ENCODE measurements at places on chromosomes 16 and 17.

DNA sequence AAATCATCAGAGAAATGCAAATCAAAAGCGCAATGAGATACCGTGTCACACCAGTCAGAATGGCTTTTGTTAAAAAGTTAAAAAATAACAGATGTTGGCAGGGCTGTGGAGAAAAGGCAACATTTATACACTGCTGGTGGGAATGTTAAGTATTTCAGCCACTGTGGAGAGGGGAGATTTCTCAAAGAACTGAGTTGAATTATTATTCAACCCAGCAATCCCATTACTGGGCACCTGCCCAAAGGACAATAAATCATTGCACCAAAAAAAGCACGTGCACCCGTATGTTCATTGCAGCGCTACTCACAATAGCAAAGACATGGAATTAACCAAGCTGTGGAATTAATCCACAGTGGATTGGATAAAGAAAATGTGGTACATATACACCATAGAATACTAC is 204.7 kb downstream of the HS3ST4 start:
- no peak for DNase-seq

GRCh38 chr16:50372611-50373344 is 4.0 kb upstream of the BRD7 start:
- peak; percentile 16 for DNase-seq

DNA sequence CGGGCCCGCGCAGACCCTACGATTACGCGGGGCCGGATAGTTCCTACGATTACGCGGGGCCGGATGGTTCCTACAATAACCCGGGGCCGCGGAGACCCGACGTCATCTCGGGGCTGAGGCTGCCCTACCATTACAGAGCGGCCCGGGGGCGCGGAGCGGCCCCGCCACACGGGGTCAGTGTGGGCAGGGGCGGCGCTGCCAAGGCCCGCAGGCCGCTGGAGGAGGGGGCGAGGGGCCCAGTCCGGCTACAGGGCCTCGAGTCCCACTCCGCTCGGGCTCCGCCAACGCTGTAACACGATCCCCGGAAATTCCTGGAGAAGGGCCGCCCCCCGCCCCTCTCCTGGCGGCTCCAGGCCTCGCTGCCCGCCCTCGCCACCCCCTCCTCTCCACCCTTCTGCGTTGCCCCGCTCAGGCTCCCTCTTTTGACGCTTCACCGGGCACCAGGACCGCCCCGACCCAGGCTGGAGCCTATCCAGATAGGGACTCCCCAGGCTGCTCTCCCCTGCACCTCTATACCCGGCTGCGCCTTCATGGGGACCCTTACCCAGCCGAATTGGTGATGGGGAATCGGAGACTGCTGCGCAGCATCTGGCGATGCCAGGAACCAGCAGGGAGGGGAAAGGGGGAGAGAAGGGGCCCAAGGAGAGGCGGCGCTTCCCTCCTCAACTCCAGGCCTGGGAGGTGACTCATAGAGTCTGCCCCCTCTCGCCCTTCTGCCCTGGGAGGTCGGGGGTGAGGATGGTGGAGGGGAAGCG is at the start of gene RAB34:
TSS of gene RAB34 (minus strand) at position 291 of the 755 bp plus-strand sequence. CDS start 602 bp downstream, outside the sequence.
- DNase-seq = peak; percentile 97

- no peak for DNase-seq
Observed at GRCh38 chr17:58331815-58332777, 3.5 kb upstream of the TSPOAP1 start.

- peak; percentile 79 for DNase-seq
Observed at GRCh38 chr17:51435641-51436091, 175.3 kb downstream of the UTP18 start.

GRCh38 chr16:86961171-86961601 is 356.0 kb downstream of the C16orf95 start:
- no peak for DNase-seq

DNA sequence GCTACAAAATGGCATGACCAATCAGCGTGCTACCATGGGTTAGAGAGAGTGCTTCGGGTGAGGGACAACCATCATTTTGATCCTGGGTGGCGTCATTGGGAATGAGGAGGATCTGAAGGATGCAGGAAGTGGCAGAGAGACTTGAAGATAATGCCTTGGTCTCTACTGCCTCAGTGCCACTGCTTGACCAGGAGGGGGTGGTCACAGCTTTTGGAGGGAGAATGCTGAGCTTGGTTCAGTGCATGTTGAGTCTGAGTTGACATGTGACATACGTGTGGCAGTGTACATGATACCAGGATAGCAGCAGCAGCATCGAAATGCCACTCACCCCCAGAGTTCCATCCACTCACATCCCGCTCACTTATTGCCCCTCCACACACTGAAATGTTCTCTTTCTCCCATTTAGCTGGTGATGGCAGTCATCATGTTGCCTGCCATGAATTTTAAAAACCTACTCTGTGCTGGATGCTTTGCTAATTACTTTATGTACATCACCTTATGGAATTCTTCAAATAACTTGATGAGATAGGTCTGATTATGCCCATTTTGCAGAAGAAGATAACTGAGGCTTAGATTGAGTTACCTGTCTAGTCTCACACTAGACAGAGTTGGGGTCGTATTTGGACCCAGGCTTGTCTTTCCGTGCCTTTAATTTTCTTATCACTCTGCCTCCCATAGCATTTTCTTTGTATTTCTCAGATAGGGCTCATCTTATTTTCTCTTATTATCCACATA is 36.7 kb downstream of the ARSG start:
- no peak for DNase-seq

DNA sequence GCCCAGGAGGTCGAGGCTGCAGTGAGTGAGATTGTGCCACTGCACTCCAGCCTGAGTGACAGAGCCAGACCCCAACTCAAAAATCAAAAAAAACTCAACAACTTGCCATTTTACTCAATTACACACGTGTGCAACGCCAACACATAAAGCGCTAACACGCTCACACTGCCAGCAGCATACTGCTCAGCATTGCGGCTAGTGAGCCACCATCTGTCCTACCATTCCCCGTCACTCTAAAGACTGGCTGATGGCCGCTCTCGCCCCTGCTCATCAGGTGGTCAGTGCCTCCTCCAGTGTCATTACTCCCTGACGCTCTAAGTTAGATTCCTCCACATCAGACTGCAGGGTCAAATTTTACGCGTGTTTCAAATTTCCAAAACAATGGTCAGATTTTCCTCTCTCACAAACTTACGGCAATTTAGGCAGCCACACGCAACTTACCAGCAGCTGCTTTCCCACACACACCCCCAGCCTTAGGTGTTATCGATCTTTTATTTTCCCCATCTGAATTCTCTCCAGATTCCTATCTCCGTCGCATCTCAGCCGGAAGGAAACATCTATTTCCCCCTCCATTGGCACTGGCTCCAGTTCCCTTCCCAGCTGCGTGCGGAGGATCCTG is 240.8 kb downstream of the C16orf95 start:
- DNase-seq = no peak

DNA sequence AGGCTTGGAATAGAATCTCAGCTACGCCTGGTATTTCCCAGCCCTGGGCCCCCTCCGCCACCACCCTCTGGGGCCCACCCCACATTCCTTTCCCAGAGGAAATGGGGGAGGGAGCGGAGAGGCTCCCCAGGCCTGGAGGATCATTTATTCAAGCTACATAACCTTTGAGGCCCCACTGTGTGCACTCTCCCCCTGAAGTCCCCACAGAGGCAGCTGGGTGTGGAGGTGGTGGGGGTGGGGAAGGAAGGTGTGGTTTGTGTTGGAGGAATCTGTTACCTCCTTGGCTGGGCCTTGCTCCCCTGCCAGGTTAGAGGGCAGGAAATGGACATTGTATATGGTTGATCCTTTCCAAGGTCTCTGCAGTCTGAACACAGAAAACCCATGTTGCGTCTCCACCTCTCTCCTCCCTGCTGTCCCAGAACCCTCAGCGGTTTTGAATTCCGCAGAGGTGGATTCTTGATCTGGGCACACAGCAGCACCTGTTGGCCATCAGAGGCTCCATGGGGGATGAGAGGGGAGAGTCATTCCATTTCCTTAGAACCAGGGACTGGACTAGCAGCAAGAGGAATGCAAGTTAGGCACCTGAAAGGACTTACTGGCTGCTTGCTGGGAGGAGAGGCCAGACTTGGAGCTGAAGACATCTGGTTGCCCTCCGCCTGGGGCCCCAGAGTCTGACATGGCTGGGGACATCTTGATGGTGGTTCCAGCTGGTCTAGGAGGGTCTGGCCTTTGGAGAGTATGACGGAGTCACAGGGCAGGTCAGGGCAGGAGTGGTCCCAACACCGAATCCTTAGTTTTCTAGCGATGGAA is 23.0 kb downstream of the ARHGAP23 start:
- DNase-seq = peak; percentile 57

- DNase-seq = peak; percentile 50
Observed at GRCh38 chr17:46777943-46778915, 40.3 kb downstream of the WNT3 start.

DNA sequence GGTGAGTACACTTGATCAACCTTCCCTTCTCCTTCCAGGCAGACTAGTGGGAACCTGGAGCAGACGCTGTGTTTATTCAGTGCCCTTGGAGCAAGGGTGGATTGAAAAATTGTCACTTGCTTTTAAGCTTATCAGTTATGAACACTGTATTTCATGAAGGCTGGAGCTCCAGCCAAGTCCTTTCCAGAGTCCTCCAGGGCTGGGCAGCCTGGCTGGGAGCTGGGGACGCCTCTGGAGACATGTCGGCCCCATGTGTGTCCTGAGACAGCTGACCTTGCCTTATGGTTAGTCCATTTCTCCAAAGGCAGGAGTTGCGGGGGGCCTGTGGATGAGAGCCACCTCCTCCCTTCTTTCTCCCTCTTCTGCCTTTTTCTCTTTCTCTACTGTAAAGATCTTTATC is 67.0 kb downstream of the RAP1GAP2 start:
- no peak for DNase-seq

- DNase-seq = peak; percentile 4
Observed at GRCh38 chr16:21001262-21001661, 100.7 kb downstream of the LYRM1 start.

DNA sequence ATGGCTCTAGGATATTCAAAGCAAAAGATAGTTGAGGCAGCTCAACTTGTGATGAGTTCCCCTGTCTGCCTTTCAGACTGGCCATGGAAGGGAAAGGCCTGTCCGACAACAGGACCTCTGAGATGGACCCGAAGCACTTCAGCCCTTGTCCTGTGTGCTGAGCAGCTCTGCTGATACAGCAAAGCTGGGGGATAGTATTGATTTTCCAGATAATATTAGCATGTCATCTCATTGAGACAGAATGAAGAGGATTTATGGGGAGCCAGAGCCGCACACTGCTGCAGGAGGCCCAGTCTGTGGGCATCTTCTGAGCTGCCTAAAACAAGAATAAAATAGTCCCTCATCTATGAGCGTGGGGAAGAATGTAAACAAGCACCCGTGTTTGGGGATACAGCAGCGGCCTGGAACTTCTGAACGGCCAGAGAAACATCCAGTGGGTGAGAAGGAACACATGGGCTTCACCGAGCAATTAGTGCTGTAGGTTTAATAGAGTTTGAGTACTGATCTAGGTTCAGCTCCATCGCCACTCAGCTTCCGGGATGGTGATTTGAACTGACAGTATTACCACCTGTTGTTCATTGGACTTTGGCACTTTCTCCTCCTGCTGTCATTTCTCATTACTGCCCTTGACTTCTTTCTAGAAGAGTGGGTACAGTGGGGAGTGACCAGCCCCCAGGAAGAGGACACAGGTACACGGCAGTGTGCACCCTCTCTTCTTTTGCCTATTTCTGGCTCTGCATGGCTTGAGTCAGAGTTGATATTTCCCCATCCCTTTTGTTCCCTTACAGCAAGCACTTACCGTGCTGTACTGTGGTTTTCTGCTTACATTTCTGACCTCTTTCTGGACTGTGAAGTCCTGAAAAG is 96.5 kb upstream of the TBX2 start:
- DNase-seq = no peak

DNA sequence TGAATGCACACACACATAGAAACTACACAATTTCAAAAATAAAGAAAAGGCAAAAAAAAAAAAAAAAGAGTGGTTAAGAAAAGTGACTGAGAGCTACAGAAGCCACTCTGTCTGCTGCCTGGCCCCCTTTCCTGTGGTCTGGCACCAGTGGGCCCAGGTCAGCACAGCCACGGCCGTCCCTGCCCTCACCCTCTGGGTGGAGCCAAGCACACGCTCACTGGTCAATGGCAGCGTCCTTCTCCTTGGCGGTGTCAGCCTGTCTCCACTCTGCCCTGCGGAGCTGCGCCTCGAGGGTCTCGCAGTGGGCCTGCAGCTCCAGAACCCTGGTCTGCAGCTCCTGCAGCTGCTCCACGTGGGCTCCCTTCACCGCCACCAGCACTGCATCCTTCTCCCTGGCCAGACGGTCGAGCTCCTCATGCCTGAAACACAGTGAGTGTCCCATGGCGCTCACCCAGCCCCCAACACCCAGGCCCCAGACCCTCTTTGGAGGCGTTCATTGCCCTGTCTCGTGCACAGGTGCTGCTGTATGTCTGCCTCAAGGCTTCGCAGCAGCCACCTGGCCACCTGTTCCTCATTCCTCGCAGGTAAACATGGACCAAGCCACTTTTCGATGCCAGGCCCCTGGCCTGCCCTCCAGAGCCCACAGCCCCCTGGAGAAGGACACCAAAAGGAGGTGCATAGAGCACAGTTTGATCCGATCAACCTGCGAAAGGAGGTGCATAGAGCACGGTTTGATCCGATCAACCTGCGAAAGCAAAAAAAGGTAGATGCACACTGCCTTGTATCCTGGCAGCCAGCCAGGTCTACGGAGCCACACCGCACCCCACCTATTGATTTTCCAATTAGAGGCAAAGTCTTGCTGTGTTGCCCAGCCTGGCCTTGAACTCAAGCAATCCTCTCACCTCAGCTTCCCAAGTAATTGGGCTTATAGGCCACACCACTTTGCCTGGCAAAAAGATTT is 24.4 kb downstream of the CCDC57 start:
- no peak for DNase-seq

DNA sequence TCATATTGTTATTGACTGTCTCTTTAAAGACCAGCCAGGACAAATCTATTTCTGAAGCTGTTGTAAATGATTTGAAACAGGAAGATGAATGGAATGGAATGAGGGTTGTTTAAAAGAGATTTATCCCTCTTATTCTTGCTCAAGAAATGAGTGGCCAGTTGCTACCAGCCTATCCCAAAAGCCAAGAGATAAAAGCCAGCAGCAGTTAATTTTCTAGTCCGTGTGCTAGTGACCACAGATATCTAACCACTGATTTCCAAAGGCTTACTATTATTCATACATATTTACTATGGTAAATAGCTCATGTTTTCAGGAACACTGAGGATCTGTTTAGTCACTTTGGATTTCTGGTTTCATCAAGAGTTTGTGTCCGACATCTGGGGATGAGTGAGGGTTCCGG is 105.7 kb downstream of the CDH13 start:
- DNase-seq = no peak
